ENCODE measurements at places on chromosomes 2 and 18. TPM values are rescaled to one million over a fixed set of nuclear protein-coding genes. Genes with fewer than 3 reads are reported as not detected.

GRCh38 chr2:10103179-10103578 lies 19.4 kb upstream of the RRM2 start:
- no peak overlapping the region for H3K4me3 ChIP-seq
- no peaks in the 10 kb centered on the region for H3K4me1 ChIP-seq
- no peak for DNase-seq
- H3K27me3 ChIP-seq: no peaks in the 10 kb centered on the region

ERMN gene
- 0.61 TPM for polyA plus RNA-seq

DNA sequence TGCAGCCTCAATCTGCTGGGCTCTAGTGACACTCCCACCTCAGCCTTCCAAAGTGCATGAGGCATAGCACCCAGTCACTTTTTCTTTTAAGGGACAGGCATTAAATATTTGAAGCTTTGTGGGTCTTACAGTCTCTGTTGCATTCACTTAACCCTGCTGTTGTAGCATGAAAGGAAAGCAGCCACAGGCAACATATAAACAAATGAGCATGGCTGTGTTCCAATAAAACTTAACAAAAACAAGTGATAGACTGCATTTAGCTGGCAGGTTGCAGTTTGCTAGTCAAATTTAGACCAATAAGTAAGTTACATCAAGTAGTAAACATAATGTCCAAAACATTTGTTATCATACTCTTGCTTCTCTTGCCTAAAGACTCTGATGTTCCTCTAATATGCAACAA lies 297.3 kb upstream of the MMADHC start:
- no peaks in the 10 kb centered on the region for H3K36me3 ChIP-seq
- H3K27ac ChIP-seq: no peak overlapping the region
- DNase-seq: no peak

GRCh38 chr2:111048856-111049768 lies 71.6 kb upstream of the BCL2L11 start:
- no peaks in the 10 kb centered on the region for H3K27me3 ChIP-seq
- H3K4me1 ChIP-seq: peaks cover 4% of the 10 kb centered on the region
- DNase-seq: no peak
- no peak overlapping the region for H3K27ac ChIP-seq

DNA sequence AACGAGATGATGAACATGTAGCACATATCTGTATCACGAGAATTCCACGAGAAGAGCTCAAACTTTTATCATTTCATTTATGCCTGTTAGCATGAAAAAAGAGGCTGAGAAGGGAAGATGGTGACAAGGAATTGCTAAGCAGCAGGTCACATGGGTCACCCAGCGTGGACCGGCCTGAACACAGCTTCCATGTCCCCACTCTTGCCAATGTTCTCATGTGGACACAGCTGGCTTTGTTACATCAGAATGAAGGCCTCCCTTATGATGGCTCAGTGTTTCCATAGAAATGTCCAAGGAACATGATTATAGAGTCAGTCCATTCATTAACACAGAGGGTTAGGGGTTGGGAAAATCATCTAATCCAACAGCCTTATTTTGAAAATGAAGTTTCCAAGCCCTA lies 215.4 kb downstream of the CMPK2 start:
- no peak for DNase-seq
- H3K4me1 ChIP-seq: no peaks in the 10 kb centered on the region
- H3K27ac ChIP-seq: no peak overlapping the region

- H3K27me3 ChIP-seq: no peaks in the 10 kb centered on the region
- H3K4me3 ChIP-seq: no peak overlapping the region
- no peak overlapping the region for H3K27ac ChIP-seq
- no peaks in the 10 kb centered on the region for H3K4me1 ChIP-seq
Measured at GRCh38 chr2:78749638-78750037, 275.9 kb upstream of the REG3G start.

TTN gene
- polyA plus RNA-seq: 0.08 TPM

- no peak overlapping the region for H3K27ac ChIP-seq
- H3K27me3 ChIP-seq: no peaks in the 10 kb centered on the region
Measured at GRCh38 chr18:71597219-71597618, 946.9 kb downstream of the CBLN2 start.

DNA sequence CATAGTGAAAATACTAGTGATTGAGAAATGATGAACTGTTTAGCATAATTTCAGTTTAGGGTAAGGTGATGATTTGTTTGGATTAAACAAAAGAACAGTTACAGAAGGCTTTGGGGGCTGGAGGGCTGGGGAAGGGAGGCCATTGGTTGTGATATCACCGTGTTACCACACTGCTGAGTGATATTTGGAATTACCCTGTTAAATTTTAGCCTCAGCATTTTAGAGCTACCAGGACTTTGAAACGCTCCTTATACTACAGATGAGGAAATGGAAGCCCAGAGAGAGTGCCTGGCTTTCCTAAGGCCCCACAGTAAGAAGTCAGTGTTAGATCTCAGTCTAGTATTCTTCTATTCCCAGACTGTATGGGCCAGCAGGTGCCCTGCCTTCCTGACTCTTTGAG lies 15.6 kb downstream of the ARHGEF33 start:
- H3K4me1 ChIP-seq: no peaks in the 10 kb centered on the region
- no peaks in the 10 kb centered on the region for H3K36me3 ChIP-seq
- H3K27ac ChIP-seq: no peak overlapping the region
- no peak for DNase-seq
- H3K4me3 ChIP-seq: no peak overlapping the region

OR6B2 gene
- not detected for polyA plus RNA-seq

DNA sequence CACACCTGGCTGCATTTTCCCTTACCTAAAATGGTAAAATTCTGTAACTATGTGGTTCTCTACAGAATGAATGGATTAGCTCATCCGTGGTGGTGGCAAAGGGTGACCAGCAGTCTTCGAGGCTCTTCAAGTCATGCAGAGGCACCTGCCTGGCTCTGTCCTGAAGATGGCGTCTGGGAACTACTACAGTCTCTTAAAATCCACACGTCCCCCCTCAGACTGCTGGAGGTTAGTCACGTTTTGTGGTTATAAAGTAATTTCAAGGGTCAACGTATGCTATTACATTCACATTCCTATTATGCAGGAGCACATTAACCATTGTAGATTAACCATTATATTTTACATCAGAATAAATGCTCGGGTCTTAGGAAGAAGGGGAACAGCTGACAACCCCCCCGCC lies 616.7 kb downstream of the GALR1 start:
- H3K4me1 ChIP-seq: no peaks in the 10 kb centered on the region
- H3K27ac ChIP-seq: no peak overlapping the region
- no peaks in the 10 kb centered on the region for H3K27me3 ChIP-seq
- H3K4me3 ChIP-seq: no peak overlapping the region
- no peak for DNase-seq

GRCh38 chr2:161160226-161161073 lies at the start of gene TANK:
TANK (plus strand) TSS chr2:161160428; CDS start chr2:161179663, 19,235 bp downstream.
- peak within 1 kb of the TSS; percentile 94 for H3K4me3 ChIP-seq
- no peaks in the 10 kb centered on the region for H3K27me3 ChIP-seq
- H3K36me3 ChIP-seq: peaks cover 26% of the 10 kb centered on the region

TUBA4B gene
- polyA plus RNA-seq: not detected

GRCh38 chr2:118604371-118604770 lies 243.1 kb downstream of the EN1 start:
- no peak overlapping the region for H3K27ac ChIP-seq
- no peak overlapping the region for H3K4me3 ChIP-seq
- H3K4me1 ChIP-seq: no peaks in the 10 kb centered on the region
- no peak for DNase-seq
- no peaks in the 10 kb centered on the region for H3K27me3 ChIP-seq

PSMA8 gene
- not detected for polyA plus RNA-seq

RESP18 gene
- polyA plus RNA-seq: not detected

DNA sequence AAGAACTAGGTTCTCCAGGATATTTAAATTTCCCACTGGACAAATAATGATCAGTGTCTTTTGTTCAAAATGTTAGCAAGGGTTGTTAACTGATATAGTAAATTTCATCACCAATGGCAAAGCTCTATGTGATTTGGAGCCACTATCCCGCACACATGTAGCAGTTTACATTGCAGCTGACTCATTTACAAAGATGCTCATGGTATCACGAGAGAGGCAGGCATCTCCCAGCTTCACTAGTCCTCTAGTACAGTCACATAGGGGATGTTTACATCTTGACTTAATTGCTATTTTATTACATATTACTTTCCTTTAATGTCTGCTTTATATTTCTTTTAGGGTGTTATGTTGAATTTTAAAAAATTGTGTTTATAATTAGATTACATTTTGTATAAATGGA lies 30.7 kb downstream of the KCNE4 start:
- no peak for DNase-seq
- H3K27me3 ChIP-seq: no peaks in the 10 kb centered on the region
- H3K4me1 ChIP-seq: no peaks in the 10 kb centered on the region
- H3K4me3 ChIP-seq: no peak overlapping the region

DNA sequence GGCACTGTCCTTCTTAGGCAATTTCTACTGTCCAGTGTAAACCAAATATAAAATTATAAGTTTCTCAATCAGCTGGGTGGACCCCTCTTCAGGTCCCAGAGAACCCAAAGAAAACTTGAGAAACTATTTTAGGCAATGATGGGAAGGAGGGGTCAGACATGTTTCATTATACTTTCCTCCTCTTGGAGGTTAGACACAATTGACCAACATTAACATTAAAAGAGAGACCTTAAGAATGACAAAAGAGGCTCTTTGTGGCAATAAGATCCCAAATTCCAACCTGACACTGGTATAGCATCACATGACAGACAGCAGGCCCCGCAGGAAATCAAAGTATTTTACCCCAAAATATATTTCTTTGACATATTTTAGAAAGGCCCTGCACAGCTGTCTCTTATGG lies 73.1 kb downstream of the LRRTM1 start:
- H3K27ac ChIP-seq: no peak overlapping the region
- no peaks in the 10 kb centered on the region for H3K36me3 ChIP-seq
- no peak for DNase-seq
- H3K4me1 ChIP-seq: no peaks in the 10 kb centered on the region

RAX gene
- not detected for polyA plus RNA-seq

- H3K4me1 ChIP-seq: peaks cover 48% of the 10 kb centered on the region
- H3K36me3 ChIP-seq: no peaks in the 10 kb centered on the region
- no peaks in the 10 kb centered on the region for H3K27me3 ChIP-seq
- H3K27ac ChIP-seq: peak overlapping the region; percentile 58
- DNase-seq: peak; percentile 50
Measured at GRCh38 chr18:12049978-12050811, 43.4 kb upstream of the ANKRD62 start.

DNA sequence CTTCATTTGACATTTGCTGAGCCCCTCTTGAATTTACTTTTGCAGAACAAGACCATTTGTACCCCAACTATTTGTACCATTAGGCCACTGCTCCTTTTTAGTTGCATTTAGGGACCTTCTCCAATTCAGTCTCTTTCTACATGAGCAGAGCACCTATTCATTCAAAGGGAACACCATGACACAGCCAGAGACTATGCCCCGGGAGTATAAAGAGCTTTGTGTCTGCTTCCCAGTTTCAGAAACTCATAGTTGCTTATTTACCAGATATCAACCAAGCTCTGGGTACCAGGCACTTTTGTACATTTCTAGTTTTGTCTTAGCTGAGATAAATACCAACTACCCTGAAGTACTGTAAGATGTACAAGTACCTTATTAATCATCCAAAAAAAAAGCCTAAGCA lies 269.1 kb upstream of the SIX3 start:
- H3K27me3 ChIP-seq: no peaks in the 10 kb centered on the region
- H3K4me1 ChIP-seq: no peaks in the 10 kb centered on the region
- no peak overlapping the region for H3K27ac ChIP-seq
- H3K4me3 ChIP-seq: no peak overlapping the region
- DNase-seq: no peak

- no peaks in the 10 kb centered on the region for H3K27me3 ChIP-seq
- no peaks in the 10 kb centered on the region for H3K4me1 ChIP-seq
- H3K27ac ChIP-seq: no peak overlapping the region
- DNase-seq: no peak
Measured at GRCh38 chr2:3082705-3083104, 294.9 kb downstream of the EIPR1 start.

DNA sequence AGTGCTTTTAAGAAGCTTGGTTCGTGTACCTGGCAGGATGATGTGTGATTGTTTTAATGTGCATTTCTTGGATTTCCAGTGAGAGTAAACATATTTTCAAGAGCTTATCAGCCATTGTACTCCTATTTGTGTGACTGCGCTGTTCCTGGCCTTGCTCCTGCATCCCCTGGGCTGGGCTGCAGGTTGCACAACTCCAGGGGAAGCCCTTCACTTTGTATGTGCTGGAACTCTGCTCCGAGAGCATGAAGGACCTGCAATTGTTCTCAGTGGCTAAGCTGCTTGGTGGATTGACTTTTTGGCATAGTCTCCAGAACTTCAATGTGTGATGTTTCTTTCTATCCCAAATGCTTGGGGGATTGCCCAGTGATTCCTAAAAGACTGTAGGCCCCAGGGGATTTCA lies 18.8 kb downstream of the ATP6V1C2 start:
- H3K4me3 ChIP-seq: no peak overlapping the region
- H3K36me3 ChIP-seq: no peaks in the 10 kb centered on the region
- peaks cover 2% of the 10 kb centered on the region for H3K4me1 ChIP-seq
- no peak overlapping the region for H3K27ac ChIP-seq

GRCh38 chr18:79570266-79571201 lies 109.1 kb upstream of the CTDP1 start:
- no peak overlapping the region for H3K27ac ChIP-seq
- H3K4me1 ChIP-seq: no peaks in the 10 kb centered on the region
- no peak overlapping the region for H3K4me3 ChIP-seq
- H3K27me3 ChIP-seq: no peaks in the 10 kb centered on the region

TET3 gene
- 0.79 TPM for polyA plus RNA-seq

DNA sequence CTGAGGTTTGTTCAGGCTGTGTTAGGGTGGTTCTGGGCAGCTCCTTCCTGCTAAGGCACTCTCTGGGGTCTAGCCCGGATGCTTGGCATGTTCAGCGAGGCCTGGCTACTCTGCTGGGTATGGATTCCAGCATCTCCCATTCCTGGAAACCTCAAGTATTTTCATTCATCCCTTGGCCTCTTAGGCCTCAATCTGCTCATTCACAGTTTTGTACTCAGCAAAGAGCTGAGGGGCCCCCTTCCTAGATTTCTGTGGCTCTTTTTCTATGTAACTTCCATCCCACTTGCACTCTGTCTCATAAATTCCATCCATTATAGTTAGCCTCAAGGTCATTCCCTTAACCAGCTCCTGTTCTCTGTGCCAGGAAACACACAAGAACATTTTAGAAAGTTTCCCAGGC lies 798.8 kb upstream of the HS6ST1 start:
- H3K27me3 ChIP-seq: no peaks in the 10 kb centered on the region
- H3K4me3 ChIP-seq: no peak overlapping the region
- DNase-seq: no peak
- H3K4me1 ChIP-seq: no peaks in the 10 kb centered on the region
- H3K27ac ChIP-seq: no peak overlapping the region

DNA sequence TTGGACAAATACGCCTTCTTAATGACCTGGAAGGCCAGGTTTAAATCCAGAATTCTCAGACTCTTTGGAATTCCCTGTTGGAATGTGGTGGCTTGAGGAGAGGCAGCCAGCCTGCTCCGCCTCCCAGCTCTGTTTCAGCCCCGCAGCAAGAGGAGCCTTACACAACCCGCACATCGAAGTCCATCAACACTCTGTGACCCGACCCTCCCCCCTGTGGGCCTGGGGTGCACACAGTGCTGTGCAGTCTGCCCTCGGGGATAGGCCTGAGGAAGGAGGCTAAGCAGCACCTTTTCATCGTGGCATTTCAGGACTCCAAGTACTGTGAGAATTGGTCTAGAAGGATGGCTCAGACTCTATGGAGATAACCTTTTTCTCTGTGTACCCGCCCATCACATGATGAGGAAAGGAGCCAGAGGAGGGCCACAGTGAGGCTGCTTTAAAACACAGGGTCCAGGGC lies 73.7 kb downstream of the GREB1L start:
- H3K4me1 ChIP-seq: no peaks in the 10 kb centered on the region
- no peak overlapping the region for H3K27ac ChIP-seq
- no peaks in the 10 kb centered on the region for H3K27me3 ChIP-seq
- H3K4me3 ChIP-seq: no peak overlapping the region
- no peak for DNase-seq
- no peaks in the 10 kb centered on the region for H3K36me3 ChIP-seq

TGFA gene
- 2.7 TPM for polyA plus RNA-seq

All from CD14-positive monocyte (primary cell).